ENCODE measurements at places on chromosomes 6 and 20.
A peak's percentile ranks its signal among the peaks of the same experiment; 100 is the strongest.

- no peak for DNase-seq
Observed at GRCh38 chr6:33820243-33820642, 16.4 kb upstream of the MLN start.

GRCh38 chr6:28871335-28872156 is 52.2 kb downstream of the TRIM27 start:
- no peak for DNase-seq

DNA sequence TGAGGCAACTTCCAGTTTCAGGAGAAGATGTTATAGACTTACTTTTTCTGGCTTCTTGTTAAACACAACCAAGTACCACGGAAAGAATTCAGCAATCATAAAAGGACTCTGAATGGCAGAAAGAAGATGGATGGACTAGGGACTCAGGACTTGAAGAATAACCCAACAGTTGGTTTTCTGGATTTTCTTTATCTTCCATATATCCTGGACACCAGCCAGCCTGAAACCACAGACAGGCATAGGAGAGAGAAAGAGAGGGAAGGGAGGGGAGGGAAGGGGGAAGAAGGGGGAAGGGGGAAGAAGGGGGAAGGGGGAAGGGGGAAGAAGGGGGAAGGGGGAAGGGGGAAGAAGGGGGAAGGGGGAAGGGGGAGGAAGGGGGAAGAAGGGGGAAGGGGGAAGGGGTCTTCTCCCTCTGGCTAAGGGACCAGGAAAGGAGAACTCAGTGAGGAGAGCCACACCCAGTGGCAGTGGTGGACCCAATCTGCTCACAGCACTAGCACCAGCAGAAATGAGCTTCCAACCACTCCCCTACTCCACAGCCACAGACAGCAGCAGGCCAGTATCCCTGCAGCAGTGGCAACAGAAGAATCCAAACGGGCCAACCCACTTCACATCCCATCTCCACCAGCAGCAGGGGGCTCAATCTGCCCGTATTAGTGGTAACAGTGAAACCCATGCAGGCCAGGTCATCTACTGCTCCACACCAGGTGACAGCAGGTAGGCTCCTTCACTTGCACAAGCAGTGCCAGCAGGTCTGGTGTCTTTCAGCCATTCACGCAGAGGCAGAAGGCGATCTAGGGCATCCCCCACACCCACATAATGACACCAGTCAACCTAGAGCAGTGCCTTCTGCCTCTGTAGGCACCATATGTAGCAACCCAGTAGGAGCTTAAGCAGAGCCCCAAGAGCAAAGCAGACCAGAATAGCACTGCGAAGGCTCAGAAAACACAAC is 78.6 kb downstream of the TRMT6 start:
- no peak for DNase-seq

GRCh38 chr6:4134841-4135664 is at the start of gene ECI2:
TSS of gene ECI2 (minus strand) at chr6:4135575. CDS start at chr6:4135560, 15 bp downstream.
- no peak for DNase-seq

- DNase-seq = peak; percentile 82
Observed at GRCh38 chr20:60249436-60249835, 291.2 kb downstream of the CDH26 start.

DNA sequence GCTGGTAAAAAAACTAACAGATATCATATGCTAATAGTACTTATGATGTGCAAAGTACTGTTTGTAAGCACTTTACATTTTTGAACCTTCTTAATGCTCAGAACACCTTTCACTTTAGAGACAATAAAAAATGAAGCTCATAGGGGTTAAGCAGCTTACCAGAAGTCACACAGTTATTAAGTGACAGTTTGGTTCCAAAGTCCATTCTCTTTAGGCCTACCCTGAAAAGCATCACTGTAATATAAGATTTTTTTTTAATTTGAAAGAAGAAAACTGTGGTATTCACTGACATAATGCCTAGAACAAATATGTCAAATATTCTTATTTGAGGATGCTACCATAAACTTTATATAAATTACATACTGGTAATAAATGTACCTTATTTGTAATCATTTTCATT is 127.6 kb upstream of the RUNX2 start:
- no peak for DNase-seq
